ENCODE measurements at places on chromosomes 11 and 22.
A peak's percentile ranks its signal among the peaks of the same experiment; 100 is the strongest.

DNA sequence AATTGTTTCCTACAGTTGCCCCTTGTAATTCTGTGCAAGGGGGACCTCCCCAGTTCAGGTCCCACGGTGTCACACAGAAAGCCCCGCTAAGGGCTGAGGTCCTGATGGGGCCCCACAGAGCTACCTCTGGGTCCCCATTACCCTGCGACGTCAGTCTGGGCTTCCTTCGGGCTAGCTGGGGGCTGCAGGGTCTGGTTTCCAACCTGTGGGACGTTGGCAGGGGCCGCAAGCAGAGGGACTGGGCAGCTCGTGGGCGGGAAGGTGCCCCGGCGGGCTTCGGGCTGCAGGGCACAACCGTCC is 698 bp downstream of the SLC37A4 start:
- no peak for DNase-seq

GRCh38 chr22:42114721-42115120 is 15.9 kb downstream of the CYP2D6 start:
- no peak for DNase-seq

DNA sequence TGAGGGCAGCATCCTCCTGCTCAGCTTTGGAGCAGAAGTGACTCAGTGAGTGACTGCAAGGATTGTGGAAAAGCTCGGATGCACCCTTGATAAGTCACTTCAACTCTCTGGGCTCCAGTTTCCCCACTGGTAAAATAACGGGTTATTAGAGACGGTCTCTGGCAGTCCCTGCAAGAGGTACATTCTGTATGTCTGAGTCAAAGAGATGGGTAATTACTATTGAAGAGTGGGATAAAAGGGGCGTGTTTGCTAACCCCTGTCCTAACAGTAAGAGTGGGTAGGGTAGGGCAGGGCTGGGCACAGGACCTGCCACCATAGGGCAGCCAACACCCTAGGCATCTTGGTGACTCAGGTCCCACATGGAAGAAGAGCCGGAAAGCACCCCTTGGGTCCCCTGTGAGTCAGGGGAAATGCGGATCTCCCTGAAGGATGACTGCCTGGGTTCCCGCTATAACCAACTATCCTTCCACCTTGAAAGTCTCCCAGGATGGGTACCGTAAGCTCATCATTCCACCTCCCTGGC is 7.3 kb upstream of the AHNAK start:
- DNase-seq, result peak; percentile 57

GRCh38 chr11:844693-845644 is 2.3 kb downstream of the TSPAN4 start:
- peak; percentile 76 for DNase-seq

DNA sequence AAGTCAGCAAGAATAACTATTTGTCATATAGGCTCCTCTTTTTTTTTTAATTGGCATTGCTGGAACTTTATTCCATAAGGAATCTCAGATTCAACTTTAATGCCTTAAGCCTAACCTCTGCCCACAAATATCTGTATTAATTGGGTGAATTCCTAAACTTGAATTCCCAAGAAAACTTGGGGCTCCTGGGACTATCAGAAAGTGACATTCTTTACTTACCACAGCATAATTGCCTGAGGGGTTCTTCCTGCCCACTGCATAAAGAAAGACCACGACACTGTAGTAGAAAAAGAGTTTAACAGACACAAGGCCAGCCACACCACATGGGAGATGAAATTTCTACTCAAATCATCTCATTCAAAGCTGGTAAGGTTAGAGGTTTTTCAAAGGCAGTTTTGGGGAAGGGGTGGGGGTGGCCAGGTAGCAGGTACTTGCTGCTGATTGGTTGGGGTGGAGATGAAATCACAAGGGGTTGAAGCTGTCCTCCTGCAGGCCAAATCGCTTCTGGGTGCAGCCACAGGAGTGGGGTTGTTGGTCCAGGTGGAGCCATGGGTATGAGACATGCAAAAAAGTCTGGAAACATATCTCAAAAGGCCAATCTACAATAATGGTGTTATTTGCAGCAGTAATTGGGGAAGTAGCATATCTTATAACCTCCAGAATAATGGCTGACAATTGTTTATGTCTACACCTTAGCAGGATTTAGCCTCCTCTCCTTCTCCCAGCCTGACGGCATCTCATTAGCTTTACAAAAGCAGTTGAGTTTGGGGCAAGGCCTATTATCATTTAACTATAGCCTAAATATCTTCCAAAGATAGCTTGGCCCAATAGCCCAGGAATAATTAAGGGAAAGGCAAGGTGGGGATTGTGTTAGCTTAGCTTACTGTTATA is 4.8 kb upstream of the NLRP10 start:
- no peak for DNase-seq

DNA sequence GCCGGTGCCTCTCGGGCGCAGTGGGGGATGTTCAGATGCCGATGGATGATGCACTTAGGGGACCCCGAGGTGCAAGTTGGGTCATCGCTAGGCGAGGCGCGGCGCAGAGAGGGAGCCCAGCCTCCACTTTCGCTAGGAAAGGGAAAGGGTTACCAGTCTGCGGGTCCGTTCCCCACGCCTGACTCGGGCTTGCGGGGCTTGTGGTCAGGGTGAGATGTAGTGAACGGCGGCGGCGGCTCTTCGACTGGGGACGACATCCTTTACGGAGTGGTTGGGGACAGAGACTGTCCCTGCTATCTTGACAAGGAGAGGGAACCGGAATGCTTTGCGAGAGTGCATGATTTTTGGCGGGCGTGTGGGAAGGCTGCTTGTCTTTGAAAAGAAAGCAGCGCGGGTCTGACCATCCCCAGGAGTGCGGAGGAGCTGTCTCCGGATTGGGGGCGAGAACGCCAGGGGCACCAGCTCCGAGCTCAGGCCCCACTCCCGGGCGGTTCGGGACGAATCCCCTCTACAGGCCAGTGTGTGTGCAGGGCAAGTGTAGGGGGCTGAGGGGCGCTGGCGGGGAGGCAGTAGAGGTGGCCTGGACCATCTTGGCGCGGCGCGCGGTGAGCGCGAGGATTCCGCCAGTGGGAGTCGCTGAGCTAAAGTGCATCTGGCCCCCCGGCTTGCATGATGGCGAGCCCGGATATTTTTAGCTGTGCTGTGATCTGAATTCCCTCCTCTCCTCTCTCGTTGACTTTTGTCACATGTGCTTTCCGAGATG is 1.1 kb downstream of the FAT3 start:
- DNase-seq, result no peak
